Brain microvascular endothelial cell (primary cell): ENCODE measurements at places on chromosomes 11 and 22.

DNA sequence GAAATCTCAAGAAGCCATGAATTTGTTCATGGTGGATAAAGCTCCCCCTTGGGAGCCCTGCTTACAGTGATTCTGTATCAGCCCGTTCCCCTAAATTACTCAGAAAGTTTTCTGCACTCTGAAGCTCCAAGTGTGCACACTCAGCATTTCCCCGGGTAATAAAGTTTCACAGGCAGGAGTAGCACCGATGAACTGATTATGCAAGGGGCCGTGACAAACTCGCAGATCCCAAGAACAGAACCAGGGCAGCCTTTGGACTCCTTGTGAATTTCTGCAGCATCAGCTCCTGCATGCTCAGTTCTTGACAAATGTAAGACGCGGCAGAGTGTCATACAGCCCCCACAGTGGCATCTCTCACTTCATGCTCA lies 73.5 kb downstream of the COMMD9 start:
- no peak for DNase-seq

DNA sequence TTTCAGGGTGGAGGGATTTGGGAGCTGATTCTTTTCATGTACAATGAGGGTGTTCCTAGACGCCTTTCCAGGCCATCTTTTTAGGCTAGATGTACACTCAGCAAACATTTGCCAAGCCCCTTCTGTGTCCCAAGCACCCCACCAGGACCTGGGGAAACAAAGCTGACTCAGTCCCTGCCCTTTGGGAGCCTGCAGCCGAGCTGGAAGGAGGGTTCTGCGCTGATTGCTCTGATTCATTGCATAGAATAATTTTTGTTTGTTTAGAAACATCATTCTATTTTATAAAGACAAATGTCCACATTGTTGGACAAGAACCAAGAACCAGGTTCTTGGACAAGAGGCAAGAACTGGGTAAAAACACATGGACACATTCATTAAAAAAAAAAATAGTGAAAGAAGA lies 16.7 kb downstream of the TP53AIP1 start:
- DNase-seq = no peak

GRCh38 chr22:38820020-38820419 lies 23.8 kb downstream of the NPTXR start:
- DNase-seq = no peak

GRCh38 chr22:37024339-37025157 lies 5.0 kb downstream of the MPST start:
- no peak for DNase-seq

DNA sequence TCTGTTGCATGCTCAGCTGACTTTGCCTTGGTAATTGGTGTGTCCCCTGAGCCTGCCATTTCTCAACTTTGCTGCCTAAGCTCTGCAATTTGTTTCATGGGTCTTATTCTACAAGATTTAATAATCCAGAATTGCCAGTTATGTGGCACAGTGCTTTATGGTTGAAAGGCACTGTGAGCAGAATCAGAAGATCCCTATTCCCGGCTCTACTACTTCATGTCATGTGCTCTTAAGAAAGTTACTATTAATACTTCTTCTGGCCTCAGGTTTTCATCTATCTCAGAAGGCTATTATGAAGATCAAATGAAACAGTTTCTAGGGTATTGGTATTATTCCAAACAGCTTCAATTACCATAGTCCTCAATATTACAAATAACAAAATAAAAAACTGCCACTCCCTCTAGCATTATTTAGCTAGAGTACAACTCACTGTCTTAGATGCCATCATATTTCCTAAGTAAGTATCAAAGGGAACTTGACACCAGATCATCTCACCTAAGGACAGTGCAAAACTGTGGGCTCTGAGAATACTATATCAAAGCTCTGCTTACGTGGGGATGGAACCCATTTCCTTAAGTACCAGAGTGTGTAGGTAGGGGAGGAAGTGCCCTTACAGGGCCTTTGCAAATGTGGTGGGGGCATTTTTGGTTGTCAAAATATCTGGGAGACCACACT lies 200.0 kb upstream of the PITPNB start:
- DNase-seq = no peak

- peak; percentile 66 for DNase-seq
Measured at GRCh38 chr11:18310800-18311340, 11.1 kb downstream of the HPS5 start.

GRCh38 chr11:71253794-71254193 lies 1.4 kb upstream of the SHANK2 start:
- no peak for DNase-seq

GRCh38 chr11:42237701-42238235 lies 778.3 kb upstream of the LRRC4C start:
- DNase-seq = peak; percentile 72

DNA sequence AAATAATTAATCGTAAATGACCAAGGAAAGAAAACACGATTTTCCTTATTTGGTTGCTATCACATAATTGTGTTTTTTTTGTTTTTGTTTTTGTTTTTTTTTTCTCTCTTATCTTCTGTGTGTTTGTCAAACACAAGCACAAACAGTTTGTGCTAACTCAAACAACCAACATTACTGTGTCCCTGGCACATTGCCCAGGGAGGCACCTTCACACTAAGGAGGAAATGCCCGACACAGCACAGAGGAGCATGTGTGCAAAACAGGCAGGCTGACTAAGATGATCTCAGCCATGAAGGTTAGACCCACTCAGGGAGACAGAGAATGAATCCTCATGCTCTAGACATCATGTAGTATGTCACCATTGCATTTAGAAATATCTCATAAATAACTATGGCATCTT lies 130.1 kb downstream of the SOX6 start:
- no peak for DNase-seq

DNA sequence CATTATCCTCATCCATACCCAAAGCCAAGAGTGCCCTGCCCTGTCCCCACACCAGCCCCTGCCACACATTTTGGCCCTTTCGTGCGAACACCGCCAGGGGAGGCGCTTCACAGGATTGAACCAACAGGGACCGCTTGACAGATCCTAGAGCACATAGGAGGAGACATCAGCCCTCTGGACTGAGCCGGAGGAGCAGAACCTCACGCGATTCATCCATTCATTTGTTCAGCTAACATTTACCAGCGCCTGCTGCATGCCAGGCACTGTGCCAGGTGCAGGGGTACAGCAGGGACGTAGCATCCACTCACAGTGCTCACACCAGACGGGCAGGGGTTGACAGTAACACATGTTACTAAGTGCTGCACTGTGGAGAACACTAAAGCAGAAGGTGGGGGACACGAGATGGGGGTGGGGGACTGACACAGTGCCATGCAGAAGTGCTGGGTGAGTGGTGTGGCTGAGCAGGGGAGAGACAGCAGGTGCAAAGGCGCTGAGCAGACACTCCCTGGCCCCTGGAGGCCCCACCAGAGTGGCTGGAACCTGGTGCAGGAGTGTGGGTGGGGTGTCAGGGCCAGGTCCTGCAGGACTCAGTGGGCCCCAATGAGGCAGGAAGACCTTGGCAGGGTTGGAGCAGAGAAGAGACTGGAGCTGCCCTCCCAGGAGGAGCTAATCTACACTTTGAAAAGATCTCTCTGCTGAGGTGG lies 3.4 kb downstream of the GNAZ start:
- DNase-seq = no peak

- no peak for DNase-seq
Measured at GRCh38 chr11:99814738-99815137, 794.0 kb downstream of the CNTN5 start.

DNA sequence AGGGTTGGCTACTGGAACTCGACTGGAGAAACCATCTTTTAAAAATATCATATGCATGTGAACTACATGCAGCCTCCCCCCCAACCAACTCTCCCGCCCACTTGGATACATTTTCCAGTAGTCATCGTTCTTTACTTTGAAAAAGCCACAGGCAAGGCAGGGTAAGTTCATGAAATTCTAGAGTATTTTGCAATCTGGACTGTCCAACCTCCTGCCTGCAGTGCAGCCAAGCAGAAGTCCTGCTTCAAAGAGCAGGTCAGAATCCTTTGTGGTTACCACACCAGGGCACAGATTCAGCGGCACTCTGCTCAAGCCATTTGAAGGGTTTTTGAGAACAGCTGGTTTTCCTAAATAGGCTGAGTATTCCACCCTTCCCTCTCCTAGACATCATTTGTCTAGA lies 12.1 kb downstream of the ELF5 start:
- peak; percentile 64 for DNase-seq

DNA sequence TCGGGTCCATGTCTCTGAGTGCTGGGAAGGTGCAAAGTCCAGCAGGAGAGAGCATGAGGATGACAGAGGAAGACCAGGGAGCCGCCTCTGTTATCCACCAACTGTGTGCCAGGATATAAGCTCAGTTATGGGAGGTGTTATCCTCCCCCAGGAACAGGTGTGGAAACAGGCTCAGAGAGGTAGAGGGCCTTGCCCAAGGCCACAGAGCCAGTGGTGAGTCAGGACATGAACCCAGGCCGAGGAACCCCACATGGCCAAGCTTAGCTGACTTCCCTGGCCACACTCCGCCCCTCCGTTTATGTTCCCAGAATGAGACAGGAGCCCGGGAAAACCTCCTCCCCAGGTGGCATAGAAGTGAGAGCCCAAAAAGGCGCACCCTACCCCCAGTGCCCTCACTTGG lies 50.3 kb downstream of the ISX start:
- no peak for DNase-seq

- DNase-seq = no peak
Measured at GRCh38 chr22:47624252-47625012, 862.0 kb downstream of the TBC1D22A start.

- DNase-seq = no peak
Measured at GRCh38 chr11:129620237-129621104, 195.2 kb upstream of the TMEM45B start.

- no peak for DNase-seq
Measured at GRCh38 chr22:47352920-47353700, 590.7 kb downstream of the TBC1D22A start.

DNA sequence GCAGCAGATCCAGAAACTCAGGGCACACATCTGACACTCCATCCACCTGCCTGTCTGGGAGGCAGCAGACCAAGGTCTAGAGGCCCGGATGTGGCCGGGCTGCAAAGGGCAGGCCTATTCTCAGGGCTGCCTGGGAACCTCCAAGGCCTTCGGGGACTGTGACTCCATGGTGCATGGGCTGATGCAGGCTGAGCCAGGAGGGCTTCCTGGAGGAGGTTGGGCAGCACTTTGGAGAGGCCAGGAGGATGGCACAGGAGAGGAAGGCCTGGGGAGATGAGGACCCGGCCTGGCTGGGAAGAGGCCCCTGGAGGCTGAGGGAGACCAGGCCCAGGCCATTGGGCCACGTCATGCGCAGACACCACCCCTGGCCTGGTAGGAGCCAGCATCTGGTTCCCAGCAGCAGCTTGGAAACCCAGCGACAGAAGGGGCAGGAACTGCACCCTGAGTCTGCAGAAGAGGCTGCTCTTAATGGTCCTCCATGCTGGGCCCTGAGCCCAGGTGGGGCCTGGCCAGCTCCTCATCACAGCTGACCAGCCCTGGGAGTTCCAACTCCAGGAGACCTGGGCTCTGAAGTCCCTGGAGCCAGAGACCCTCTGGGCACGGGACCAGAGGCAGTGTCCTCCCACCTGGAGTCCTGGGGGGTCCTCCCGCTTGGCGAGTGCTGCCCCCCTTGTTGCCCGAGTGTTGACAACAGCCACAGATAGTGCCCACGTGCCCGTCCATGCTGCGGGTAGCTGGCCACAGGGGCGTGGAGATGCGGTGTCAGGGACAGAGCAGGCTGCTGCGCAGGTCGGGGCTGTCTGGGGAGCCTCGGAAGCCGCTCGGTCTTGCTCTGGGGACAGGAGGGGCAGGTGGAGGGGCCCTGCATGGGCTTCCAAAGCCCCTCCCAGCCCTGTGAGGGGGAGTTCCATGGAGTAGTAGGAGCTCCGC lies 5.5 kb downstream of the PHLDA2 start:
- no peak for DNase-seq

DNA sequence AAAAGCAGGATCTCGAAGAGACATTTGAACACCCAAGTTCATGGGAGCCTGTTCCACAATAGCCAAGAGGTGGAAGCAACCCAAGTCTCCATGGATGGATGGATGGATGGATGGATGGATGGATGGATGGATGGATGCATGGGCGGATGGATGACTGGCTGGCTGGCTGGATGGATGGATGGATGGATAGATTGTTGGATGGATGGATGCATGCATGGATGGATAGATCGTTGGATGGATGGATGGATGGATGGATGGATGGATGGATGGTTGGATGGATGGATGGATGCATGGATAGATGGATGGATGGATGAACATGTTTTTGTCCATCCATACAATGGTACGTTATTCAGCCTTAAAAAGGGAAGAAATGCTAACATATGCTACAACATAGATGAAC lies 603.4 kb downstream of the BRD1 start:
- no peak for DNase-seq

GRCh38 chr11:119728211-119728626 lies 781 bp downstream of the NECTIN1 start:
- DNase-seq = no peak

GRCh38 chr22:20062766-20063083 lies 17.3 kb upstream of the DGCR8 start:
- peak; percentile 29 for DNase-seq

- DNase-seq = peak; percentile 58
Measured at GRCh38 chr11:36296884-36297543, 926 bp downstream of the PRR5L start.

DNA sequence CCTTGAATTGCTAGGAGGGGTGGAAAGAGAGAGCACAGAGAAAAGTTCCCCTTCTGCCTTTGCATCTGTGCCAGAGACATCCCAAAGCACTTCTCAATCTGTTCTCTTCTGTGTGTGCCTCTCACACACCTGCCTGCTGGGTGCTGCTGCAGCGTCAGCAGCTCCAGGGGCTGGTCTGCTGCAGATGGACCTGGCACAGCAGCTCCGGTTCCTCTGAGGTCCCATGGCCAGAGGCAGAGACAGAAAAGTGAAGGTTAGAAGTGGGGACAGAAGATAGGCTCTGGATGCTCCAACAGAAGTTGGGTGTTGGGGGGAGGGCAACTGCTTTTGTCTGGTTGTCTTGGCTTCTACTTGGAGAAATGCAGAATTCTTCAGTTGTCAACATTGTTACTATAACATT lies 48.9 kb upstream of the KIRREL3 start:
- no peak for DNase-seq

DNA sequence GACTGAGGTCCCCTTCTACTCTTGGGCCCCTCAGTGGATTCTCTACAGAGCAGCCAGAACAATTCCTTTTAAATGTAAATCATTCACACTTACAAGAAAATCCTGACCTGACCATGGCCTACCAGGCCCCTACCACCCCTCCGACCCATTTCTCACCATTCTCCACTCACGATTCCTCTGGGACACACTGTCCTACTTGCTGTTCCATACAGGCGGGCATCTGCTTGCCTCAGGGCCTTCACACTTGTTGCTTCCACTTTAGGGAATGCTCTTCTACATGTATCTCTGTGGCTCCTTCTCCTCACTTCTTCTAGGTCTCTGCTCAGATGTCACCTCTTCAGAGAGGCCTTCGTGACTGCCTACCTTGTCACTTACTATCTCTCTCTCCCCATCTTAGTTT lies 3.4 kb downstream of the USH1C start:
- no peak for DNase-seq

- no peak for DNase-seq
Measured at GRCh38 chr11:69442012-69442806, 39.3 kb upstream of the LINC01488 start.
